Ascending aorta (tissue), 2 donors: ENCODE measurements at places on chromosomes 1 and 21. TPM values are rescaled to one million over a fixed set of nuclear protein-coding genes. Genes with fewer than 3 reads are reported as not detected.

The LAPTM5 gene
- 56.1 TPM for total RNA-seq

The ACTA1 gene
- total RNA-seq = not detected

The BEND5 gene
- total RNA-seq = 3.4 TPM

The OR2L5 gene
- total RNA-seq = not detected

The S100A7 gene
- total RNA-seq = not detected

The ASTN1 gene
- total RNA-seq = 0.32 TPM

The OR2T35 gene
- not detected for total RNA-seq

The DENND2C gene
- 5.4 TPM for total RNA-seq

The C1orf87 gene
- total RNA-seq = not detected

The TMEM52 gene
- total RNA-seq = not detected

The NR1I3 gene
- total RNA-seq = 0.21 TPM

The CNKSR1 gene
- not detected for total RNA-seq
